ENCODE measurements at places on chromosomes 12 and 14. TPM values are rescaled to one million over a fixed set of nuclear protein-coding genes. Genes with fewer than 3 reads are reported as not detected.
A peak's percentile ranks its signal among the peaks of the same experiment; 100 is the strongest.

TAS2R43 gene
- total RNA-seq: 0.63 TPM

ZFHX2 gene
- total RNA-seq: not detected

TAS2R50 gene
- total RNA-seq: not detected

- no peak overlapping the region for H3K27ac ChIP-seq
- no peaks in the 10 kb centered on the region for H3K36me3 ChIP-seq
- no peaks in the 10 kb centered on the region for H3K4me1 ChIP-seq
- DNase-seq: peak; percentile 35
- H3K27me3 ChIP-seq: peaks cover 14% of the 10 kb centered on the region
- H3K4me3 ChIP-seq: no peak overlapping the region
Measured at GRCh38 chr12:57657744-57658143, 24.7 kb upstream of the B4GALNT1 start.

DNA sequence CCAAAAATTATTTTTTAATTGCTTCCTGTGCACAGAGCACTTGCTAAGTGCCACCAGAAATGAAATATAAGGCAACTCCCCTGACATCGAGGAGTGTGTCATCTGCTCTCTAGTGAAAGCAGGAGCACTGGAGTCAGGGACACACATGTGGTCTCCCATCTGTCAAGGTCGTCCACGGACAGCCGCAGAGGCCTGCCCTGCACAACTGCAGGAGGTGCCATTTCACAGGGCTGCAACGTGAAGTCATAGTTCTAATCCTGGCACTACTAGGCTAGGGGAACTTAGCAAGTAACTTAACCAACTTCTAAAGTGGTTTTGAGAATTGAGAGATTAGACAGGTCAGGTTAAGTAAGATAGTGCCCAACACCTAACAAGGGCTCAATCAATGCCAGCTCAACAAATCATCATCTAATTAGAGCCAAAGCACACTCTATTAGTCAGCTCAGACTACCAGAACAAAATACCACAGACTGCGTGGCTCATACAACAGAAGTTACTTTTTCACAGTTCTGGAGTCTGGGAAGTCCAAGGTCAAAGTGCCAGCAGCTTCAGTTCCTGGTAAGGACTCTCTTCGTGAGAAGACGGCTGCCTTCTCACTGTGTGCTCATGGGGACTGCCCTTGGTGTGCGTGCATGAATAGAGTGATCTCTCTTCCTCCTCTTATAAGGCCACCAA lies 30.7 kb downstream of the FOXN3 start:
- no peaks in the 10 kb centered on the region for H3K27me3 ChIP-seq
- no peaks in the 10 kb centered on the region for H3K36me3 ChIP-seq
- peak; percentile 74 for DNase-seq
- H3K4me1 ChIP-seq: peaks cover 12% of the 10 kb centered on the region

RDH12 gene
- total RNA-seq: not detected

DNA sequence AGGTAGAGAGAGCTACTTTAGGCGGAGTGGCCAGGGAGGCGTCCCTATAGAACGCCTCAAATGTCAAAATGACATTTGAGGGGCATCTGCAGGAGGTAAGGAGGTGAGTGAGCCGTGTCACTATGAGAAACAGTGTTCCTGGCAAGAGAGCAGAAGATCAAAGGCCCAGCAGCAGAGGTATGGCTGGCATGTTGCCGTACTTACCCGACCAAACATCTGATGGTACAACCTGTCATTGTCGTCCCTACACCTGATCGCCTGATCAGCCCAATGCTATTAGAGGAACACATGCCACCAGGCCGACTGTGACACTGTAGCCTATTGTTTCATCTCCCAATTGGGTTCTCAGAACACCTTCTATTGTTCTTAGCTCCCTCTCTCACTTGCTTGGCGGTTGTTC lies 33.9 kb upstream of the POC1B start:
- no peaks in the 10 kb centered on the region for H3K27me3 ChIP-seq
- H3K36me3 ChIP-seq: no peaks in the 10 kb centered on the region
- no peak overlapping the region for H3K4me3 ChIP-seq

DNA sequence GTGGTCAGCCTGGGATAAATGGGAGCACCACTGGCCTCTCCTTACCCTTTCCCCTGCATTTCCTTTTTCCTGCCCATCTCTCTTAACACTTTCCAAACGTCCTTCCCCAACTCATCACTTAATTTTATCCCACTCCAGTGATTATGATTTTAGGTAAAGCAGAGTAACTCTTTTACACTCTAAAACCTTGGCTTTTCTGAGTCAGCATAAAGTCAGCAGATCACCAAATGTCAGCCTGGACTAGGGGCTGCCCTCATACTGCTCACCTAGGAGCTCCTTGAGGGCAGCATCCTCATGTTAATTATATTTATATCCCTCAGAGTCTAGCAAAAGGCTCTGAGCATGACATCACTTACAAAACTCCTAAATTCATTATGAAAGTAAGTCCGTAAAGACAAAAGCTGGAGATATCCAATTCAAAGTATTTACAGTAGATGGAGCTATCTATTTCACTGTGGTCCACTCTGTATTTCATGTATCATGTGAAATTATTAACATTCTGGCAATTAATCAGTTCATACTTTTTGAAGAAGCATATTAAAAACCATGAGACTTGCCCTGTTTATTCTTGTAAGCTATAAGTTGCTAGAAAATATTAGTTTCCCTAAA lies 17.0 kb upstream of the DICER1 start:
- H3K27ac ChIP-seq: no peak overlapping the region
- no peaks in the 10 kb centered on the region for H3K27me3 ChIP-seq
- H3K4me1 ChIP-seq: no peaks in the 10 kb centered on the region
- peak; percentile 23 for DNase-seq
- no peaks in the 10 kb centered on the region for H3K36me3 ChIP-seq

- no peaks in the 10 kb centered on the region for H3K4me1 ChIP-seq
- H3K27me3 ChIP-seq: no peaks in the 10 kb centered on the region
- H3K27ac ChIP-seq: no peak overlapping the region
- H3K36me3 ChIP-seq: no peaks in the 10 kb centered on the region
- H3K4me3 ChIP-seq: no peak overlapping the region
Measured at GRCh38 chr12:33587354-33587753, 147.7 kb upstream of the SYT10 start.

DNA sequence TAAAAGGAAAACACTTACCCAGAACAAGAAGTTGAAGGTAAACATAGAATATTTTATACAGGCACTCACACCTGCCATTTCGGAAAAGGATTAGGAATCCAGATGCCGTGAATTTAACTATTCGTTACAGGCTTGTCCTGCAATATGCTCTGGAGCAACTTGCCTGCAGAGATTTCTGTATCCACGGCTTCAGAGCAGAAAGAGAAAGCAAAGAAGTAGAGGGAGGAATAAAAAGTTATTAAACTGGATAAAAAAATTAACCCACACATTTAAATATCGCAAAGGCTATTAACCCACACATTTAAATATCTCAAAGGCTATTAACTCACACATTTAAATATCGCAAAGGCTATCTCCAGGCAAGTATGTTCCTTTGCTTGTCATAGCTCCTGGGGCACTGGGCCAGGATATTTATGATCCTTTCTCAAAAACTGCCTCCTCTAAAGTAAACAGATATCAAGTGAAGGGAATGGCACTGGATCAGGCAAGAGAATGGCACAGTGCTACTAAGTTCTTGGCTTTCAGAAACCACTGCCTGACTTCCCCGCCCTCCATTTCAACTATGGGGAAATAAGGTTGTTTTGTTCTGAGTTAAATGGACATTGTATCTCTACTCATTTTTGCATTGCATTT lies at the start of gene TSPAN8:
TSPAN8 (minus strand) TSS at position 399 of the 633 bp plus-strand sequence; CDS start at position 78, 321 bp downstream.
- H3K4me1 ChIP-seq: no peaks in the 10 kb centered on the region
- H3K27ac ChIP-seq: no peak within 1 kb of the TSS
- no peaks in the 10 kb centered on the region for H3K36me3 ChIP-seq
- H3K27me3 ChIP-seq: no peaks in the 10 kb centered on the region

DNA sequence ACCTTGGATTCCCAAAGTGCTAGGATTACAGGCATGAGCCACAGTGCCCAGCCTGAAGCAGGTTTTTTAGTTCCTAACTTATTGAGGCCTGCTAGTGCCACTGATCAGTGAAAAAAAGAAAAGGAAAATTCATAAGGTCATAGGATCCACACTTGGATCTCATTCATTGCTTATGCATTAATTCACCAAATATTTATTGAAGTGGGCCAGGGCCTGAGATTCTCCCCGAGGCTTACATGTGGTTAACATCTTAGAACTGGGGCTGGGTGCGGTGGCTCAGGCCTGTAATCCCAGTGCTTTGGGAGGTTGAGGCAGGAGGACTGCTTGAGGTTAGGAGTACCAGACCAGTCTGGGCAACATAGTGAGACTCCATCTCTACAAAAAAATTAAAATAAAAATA lies 29.5 kb upstream of the MAP1LC3B2 start:
- no peak for DNase-seq
- no peaks in the 10 kb centered on the region for H3K27me3 ChIP-seq
- H3K4me1 ChIP-seq: peaks cover 47% of the 10 kb centered on the region
- peak overlapping the region; percentile 68 for H3K27ac ChIP-seq
- H3K4me3 ChIP-seq: no peak overlapping the region
- no peaks in the 10 kb centered on the region for H3K36me3 ChIP-seq

SLC6A12 gene
- not detected for total RNA-seq

DNA sequence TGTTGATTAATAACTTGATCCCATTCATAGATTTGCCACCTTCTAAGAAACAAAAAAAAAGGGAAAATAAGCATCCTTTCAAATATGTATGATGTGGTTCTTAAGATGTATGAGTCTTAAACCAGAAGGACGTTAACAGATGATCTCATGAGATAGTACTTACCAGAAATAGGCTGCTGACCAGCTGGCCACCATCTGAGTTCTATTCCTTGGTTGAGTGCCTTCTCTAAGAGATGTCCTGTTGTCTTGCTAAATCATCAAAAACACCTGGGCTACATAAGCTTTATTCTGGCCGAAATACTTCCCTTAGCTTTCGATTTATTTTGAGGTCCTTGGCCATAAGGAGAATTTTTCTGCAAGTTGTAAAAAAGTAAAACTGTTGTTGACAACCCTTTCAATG lies 55.6 kb downstream of the GPR65 start:
- DNase-seq: no peak
- H3K36me3 ChIP-seq: no peaks in the 10 kb centered on the region
- no peak overlapping the region for H3K4me3 ChIP-seq
- H3K4me1 ChIP-seq: no peaks in the 10 kb centered on the region
- H3K27me3 ChIP-seq: no peaks in the 10 kb centered on the region

PPFIA2 gene
- not detected for total RNA-seq

DNA sequence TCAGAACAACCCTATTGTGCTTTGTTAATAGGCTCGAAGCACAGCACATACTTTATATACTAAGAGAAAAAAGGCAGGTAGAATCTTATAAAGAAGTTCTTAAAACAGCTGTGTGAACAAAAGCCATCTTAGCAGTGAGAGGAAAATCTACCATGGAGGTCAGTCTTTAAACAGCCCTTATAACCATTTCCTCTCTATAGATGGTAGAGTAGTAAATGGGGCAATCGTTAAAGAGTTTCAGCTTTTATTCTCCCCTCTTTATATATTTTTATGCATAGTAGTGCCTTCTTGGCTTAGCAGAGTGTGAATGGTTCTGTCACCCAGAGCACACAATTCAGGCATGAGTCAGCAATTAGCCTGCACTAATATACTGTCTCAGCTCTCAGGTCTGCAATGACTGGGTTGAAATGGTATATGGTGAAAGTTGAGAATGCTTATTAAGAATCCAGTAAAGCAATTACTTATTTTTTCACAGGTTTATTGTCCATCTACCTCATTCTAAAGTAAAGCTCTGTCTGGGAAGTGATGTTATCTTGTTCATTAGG lies 305.0 kb downstream of the NELL2 start:
- H3K4me1 ChIP-seq: no peaks in the 10 kb centered on the region
- H3K27ac ChIP-seq: no peak overlapping the region
- H3K4me3 ChIP-seq: no peak overlapping the region
- no peaks in the 10 kb centered on the region for H3K36me3 ChIP-seq
- no peaks in the 10 kb centered on the region for H3K27me3 ChIP-seq

GRCh38 chr14:89255852-89256251 lies 161.2 kb downstream of the FOXN3 start:
- H3K27me3 ChIP-seq: no peaks in the 10 kb centered on the region
- DNase-seq: no peak
- H3K4me1 ChIP-seq: peaks cover 6% of the 10 kb centered on the region
- no peak overlapping the region for H3K27ac ChIP-seq
- H3K4me3 ChIP-seq: no peak overlapping the region
- H3K36me3 ChIP-seq: no peaks in the 10 kb centered on the region

- DNase-seq: no peak
- no peaks in the 10 kb centered on the region for H3K36me3 ChIP-seq
- no peaks in the 10 kb centered on the region for H3K4me1 ChIP-seq
- no peak overlapping the region for H3K27ac ChIP-seq
- H3K27me3 ChIP-seq: no peaks in the 10 kb centered on the region
- no peak overlapping the region for H3K4me3 ChIP-seq
Measured at GRCh38 chr12:72610342-72610741, 338.2 kb downstream of the TRHDE start.

GRCh38 chr14:86787717-86788116 lies 1205.3 kb downstream of the GALC start:
- no peaks in the 10 kb centered on the region for H3K36me3 ChIP-seq
- no peaks in the 10 kb centered on the region for H3K4me1 ChIP-seq
- no peaks in the 10 kb centered on the region for H3K27me3 ChIP-seq
- no peak overlapping the region for H3K4me3 ChIP-seq
- no peak overlapping the region for H3K27ac ChIP-seq
- no peak for DNase-seq

DNA sequence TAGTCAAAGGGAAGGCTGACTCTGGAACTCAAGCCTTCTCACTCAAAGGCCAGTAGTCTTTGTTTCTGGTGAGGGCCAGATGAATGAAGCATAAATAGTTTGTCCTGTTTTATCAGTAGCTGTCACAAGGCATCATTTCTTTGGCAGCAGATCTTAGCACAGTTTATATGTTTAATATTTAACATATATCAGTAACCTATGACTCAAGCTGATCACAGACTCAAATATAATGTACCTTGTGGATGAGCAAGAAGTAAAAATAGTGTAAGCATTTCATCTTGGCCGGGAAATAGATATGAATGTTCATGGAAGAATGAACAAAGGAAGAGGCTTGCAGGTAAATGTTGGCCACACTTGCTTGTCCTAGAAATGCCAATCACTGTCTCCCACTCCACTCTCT lies 158.3 kb upstream of the BMP4 start:
- H3K27me3 ChIP-seq: no peaks in the 10 kb centered on the region
- no peak overlapping the region for H3K27ac ChIP-seq
- H3K4me1 ChIP-seq: peaks cover 15% of the 10 kb centered on the region
- H3K4me3 ChIP-seq: no peak overlapping the region

GRCh38 chr12:75560167-75560566 lies 48.8 kb upstream of the KRR1 start:
- peak; percentile 42 for DNase-seq
- H3K36me3 ChIP-seq: no peaks in the 10 kb centered on the region
- no peak overlapping the region for H3K27ac ChIP-seq
- H3K27me3 ChIP-seq: no peaks in the 10 kb centered on the region
- no peak overlapping the region for H3K4me3 ChIP-seq

- no peaks in the 10 kb centered on the region for H3K4me1 ChIP-seq
- H3K36me3 ChIP-seq: no peaks in the 10 kb centered on the region
- peak overlapping the region; percentile 97 for H3K4me3 ChIP-seq
- DNase-seq: peak; percentile 62
- no peaks in the 10 kb centered on the region for H3K27me3 ChIP-seq
Measured at GRCh38 chr14:81464253-81465002, 64.3 kb upstream of the STON2 start.

SCARB1 gene
- total RNA-seq: 3.2 TPM

MIP gene
- not detected for total RNA-seq

Measured in GM23248 (cell line).